ENCODE measurements at places on chromosomes 4 and X.
A peak's percentile ranks its signal among the peaks of the same experiment; 100 is the strongest.

DNA sequence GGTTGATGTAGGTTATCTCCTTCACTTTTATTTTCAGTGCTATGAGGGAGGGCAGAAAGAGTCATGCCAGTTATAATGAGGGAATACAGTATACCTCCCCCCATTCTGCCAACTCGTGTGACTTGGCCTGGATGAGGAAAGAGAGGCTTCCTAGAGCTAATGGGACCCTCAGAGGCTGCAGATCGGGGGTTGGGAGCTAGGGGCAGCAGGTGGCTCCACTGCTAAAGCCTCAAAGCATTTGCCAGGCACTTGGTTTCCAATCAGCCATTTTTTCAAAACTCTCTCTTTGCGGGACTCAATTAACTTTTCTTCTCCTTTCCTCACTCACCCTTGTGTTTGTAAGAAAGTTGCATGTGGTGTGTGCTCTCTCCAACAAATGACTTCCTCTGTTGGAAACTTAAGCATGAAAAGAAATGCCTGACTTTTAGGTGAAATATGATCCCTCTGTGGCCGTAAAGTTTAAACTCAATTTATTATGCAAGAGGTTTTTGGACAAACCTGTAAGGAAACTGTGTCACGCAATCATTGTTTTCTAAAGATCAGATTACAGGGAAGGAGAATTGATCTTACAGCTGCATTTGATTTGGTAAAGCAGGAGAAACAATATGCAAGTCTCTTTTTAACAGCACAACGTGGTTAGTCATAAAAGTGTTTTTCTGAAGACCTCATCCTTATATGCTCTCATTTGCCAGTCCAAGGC, 7.0 kb downstream of the SFRP2 start:
- no peak for DNase-seq

- DNase-seq: no peak
These were observed 43.3 kb downstream of the RHOH start for GRCh38 chr4:40240040-40240653.

DNA sequence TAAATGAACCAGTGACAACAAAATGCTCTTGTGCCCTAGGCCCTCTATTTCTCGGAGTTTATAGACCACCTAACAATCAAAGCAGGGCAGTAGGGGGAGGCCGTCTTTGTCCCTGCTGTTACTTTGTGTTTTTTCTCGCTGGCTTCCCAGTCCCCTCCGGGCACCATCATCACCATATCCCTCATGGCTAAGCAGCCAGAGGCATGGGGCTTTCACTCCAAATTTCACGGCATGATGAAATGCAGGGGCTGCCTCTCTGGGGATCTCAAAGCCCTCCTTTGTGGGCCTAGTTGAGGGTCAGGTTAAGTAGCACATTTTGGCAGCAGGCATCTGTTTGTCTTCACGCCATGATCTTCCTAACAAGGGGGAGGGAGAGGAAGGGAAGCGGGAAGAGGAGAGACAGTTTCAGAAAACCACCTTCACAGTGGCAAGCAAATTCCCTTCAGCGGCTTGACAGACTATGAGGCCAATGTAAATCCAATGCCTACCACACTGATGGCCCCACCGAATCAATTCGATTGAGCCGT, 91.9 kb downstream of the ANOS1 start:
- no peak for DNase-seq

DNA sequence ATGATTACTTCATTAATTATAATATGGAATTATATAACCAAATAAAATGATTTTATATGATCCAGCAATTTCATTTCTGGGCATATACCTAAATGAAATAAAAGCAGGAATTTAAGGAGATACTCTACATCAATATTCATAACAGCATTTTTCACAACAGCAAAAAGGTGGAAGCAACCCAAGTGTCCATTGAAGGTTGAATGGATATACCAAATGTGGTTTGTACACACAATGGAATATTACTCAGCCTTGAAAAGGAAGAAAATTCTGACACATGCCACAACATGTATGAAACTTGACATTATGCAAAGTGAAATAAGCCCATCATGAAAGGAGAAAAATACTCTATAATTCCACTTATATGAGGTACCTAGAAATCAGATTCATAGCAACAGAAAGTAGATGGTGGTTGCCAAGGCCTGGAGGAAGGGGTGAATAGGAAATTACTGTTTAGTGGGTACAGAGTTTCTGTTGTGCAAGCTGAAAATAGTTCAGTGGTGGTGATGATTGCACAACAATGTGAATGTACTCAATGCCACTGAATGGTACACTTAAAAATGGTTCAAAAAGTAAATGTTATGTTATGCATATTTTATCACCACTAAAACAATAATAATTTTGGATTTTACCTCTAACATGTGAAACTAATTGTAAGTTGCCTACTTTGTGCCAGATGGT, 471.5 kb downstream of the SPRY1 start:
- no peak for DNase-seq

- DNase-seq: no peak
These were observed 35.1 kb upstream of the PPP2R3B start for GRCh38 chrX:421646-422391.

GRCh38 chr4:732486-732885, 26.9 kb downstream of the PCGF3 start:
- no peak for DNase-seq

- DNase-seq: no peak
These were observed at the start of gene TASL for GRCh38 chrX:30577362-30577991. TSS of gene TASL (minus strand) at chrX:30577766. CDS start at chrX:30560355, 17,411 bp downstream.

GRCh38 chr4:101730291-101731117, 60.0 kb upstream of the BANK1 start:
- peak; percentile 14 for DNase-seq

- no peak for DNase-seq
These were observed 274.9 kb upstream of the GK2 start for GRCh38 chr4:79682801-79683530.

DNA sequence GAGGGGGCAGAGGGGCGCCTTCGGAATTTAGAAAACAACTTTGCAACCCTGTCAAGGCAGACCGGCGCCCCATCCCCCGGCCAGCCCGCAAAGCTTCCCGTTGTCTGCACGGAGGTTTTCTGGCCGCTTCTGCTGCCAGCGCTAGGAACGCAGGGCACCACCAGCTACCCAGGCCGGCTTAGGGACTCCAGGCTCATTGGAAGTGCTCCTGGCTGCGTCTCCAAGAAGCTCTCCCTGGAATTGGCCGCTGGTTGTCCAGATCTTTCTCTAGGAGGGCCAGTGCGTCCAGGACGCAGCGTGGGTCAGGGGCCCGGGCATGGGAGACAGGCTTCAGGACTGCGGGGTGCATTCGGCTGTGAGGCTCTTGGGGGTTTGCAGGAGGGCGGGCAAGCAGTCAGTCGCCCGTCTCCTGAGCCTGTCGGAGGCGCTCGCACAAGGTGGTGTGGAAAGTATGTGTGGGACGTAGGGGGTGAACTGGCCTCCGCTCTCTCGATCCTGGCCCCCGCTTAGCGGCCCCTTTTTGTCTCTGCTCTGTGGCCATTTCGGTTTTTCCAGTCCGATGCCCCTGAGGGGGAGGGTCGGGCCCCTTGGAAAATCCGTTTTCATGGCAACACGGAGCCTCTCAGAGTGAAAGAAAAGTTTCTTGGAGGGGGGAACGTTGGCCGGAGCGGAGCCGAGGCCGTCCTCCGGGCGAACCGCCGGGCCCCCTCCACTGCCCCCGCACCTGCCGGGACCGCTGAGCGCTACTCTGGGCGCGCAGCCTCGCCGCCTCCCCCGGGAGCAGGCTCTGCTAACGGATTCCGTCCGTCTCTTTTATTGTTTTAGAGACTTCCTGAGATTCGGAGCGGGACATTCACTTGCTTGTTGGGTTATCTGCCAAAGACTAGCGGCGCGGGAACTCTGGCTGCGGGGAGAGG, 810 bp upstream of the SOX3 start:
- no peak for DNase-seq

- no peak for DNase-seq
These were observed 43.8 kb upstream of the NUDT6 start for GRCh38 chr4:122966201-122966600.

GRCh38 chrX:26649534-26649933, 433.6 kb downstream of the MAGEB5 start:
- no peak for DNase-seq

DNA sequence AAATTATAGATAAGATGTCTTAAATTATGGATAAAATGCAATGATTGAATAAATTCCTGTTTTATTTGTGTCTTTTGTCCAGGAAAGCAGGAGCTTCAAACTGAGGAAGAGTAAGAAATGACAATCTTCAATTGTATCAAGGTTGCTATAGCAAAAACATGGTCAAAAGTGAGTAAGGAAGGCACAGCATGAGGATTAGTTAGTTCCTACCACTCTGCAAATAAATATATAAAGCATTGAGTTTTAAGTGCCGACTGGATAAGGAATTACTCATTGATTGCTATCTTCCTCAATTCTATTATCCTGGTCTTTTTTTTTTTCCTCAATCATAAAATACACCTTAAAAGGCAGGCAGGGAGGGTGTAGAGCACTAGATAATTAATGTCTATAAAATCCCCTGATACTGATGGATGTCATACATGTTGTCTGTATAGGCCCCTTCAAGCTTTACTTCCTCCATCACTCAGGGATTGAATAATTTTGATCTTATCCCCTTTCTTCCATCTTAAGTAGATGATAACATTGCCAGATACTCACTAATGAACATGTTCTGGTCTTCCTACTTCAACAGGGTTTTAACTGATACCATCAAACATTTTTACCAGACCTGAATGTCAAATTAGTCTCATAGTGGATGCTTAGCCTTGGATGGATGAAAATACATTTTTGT, 86.6 kb downstream of the MID1 start:
- DNase-seq: no peak

DNA sequence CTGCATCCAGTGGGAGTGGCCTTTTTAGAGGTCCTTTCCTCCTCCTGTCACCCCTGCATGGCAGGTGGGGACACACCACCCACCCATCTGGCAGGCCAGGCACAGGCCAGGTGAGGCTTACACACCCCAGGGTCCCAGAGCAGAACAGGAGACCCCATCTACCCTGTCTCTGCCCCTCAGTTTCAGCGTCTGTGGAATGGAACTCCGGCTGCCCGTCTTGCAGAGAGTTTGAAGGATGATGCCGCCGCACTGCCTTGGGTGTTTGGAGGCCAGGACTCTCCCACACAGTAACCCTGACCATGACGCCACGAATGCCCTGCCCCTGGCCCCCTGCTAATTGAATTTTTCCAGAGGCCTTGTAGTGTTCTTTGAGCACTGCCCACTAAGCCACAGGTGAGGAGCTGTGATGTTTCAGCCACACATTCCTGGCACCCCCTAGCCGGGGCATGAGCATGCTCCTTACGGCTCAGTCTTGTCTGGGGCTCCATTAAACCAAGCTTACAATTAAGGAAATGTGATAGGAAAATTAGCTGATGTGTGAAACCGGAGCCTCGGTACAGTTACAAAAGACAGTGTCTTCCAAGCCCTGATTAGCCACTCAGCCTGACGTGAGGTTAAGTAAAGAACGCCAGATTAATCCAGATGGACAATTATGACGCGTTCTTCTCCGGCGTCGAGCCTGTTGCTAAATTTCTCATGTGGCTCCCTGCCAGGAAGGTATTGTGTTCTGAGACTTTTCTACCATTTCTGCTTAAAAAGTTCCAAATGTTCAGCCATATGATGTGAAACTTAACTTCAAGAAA, 39.3 kb downstream of the HMX1 start:
- DNase-seq: no peak

- DNase-seq: no peak
These were observed 52.1 kb downstream of the ZNF41 start for GRCh38 chrX:47430925-47431324.

- DNase-seq: no peak
These were observed 105.7 kb downstream of the CEP44 start for GRCh38 chr4:174389439-174389838.

- DNase-seq: no peak
These were observed 1.6 kb downstream of the GAB1 start for GRCh38 chr4:143338313-143338712.

- DNase-seq: no peak
These were observed 26.6 kb upstream of the AMELX start for GRCh38 chrX:11266573-11267003.

DNA sequence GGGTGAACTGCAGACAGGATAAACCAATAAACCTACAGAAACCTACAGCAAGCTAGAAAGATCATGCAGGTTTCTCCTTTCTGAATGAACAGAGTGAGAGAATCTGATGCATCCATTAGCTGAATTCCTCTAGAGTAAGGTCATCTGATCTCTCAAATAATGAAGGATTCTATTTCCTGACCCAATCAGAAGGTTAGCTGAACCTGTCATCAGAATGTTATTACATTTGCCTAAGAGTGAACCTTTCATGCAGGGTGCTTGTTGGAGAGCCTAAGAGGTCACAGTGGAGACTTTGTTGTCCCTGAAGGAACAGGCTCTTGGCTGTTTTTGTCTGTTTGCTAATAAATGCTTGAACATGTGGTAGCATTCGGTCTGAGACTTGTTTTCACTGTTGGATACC, 24.0 kb downstream of the MEPE start:
- no peak for DNase-seq

- peak; percentile 67 for DNase-seq
These were observed at the start of gene GPR173 for GRCh38 chrX:53048169-53049126. TSS of gene GPR173 (plus strand) at chrX:53048789. CDS start at chrX:53076622, 27,833 bp downstream.

GRCh38 chrX:69117876-69118526, 47.3 kb downstream of the PJA1 start:
- no peak for DNase-seq
